Umbilical cord (tissue), 2 donors: ENCODE measurements at places on chromosomes 2 and 18.

DNA sequence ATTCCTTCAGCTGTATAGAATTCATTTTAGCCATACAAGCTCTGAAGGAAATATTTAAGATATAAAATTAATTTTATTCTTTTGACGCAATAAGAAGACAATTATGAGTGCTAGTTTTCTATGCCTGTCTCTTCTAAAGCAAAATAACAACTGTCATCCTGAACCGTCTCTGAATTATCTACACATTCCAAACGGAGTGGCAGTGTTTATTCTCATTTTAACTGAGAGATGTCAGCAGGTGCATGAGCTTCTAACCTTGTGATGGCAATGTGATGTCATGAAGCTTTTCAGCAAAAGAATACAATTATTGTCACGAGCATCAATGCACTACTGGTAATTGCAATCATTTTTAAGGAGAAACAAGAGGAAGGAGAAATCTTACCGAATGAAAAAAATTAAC lies 274.8 kb downstream of the SPAG16 start:
- DNase-seq = no peak

DNA sequence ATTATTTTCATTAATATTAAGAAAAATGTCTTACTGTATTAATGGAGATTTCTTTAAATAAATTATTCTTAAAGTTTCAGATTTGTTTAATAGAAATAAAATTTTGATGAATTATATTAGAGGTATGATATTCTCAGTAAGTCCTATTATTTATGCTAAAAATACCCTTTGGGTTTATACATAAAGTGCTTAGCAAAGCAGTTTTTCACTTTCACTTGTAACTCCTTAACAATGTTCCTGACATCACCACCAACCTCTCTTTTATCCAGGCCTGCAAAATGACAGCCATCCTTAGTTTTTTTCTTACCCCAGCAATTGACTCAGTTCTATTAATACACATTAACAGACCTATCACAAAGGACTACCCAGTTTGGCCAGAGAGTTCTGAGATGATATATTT lies 170.4 kb downstream of the CD226 start:
- no peak for DNase-seq

- no peak for DNase-seq
Observed at GRCh38 chr2:53786352-53786704, 425 bp downstream of the ASB3 start.

DNA sequence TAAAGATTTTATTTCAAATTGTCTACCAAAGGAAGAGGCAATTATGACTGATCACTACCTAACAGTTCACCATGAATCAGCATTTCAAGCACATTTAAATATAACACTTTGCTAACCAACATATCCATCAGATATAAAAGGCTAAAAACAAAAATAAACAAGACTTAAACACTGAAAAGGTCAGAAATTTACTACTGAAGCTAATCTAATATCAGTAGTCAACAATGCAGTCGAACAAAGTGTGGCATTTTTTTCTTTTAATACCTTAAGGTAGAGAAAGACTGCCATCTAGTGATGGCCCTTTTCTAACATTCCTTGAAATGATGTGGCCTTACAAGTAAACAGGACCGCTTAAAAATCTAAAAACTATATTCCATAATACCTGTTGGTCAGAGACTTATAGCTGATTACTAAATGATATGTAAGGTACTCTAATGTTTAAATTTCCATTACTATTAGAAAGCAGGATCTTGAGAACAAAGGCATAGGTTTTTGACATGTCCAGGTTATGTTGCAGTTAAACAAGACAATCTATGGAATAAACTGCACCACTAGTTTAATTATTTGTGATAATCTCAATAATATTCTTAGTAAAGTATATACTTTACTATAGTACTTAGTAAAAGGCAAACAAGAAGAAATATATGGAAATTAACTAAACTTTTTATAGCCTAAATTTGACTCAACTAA lies 80.0 kb downstream of the EXOC6B start:
- DNase-seq = peak; percentile 67

- no peak for DNase-seq
Observed at GRCh38 chr2:56587456-56587855, 403.7 kb downstream of the CCDC85A start.

- DNase-seq = no peak
Observed at GRCh38 chr2:23836505-23836904, 90.4 kb downstream of the ATAD2B start.

- DNase-seq = no peak
Observed at GRCh38 chr2:239401881-239402233, 1.0 kb upstream of the HDAC4 start.

DNA sequence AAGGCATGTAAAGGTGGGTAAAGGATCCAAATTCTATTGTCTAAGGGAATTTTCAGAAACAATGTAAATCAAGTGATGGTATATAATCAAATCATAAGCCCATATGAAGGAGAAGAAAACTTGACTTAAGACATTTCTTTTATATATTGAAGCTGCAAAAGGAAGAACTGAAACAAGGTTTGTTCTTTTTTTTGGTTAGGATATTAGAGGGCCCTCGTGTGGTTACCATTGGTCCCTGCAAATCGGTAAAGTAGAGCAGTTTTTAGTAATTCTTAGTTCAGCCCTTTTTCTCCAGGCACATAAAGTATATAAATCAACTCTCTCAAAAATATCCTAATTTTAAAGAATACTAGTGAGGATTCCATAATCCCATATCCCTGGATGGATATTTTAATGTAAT lies 105.6 kb upstream of the STK17B start:
- no peak for DNase-seq

- DNase-seq = no peak
Observed at GRCh38 chr2:60560734-60561644, 7.5 kb upstream of the BCL11A start.

DNA sequence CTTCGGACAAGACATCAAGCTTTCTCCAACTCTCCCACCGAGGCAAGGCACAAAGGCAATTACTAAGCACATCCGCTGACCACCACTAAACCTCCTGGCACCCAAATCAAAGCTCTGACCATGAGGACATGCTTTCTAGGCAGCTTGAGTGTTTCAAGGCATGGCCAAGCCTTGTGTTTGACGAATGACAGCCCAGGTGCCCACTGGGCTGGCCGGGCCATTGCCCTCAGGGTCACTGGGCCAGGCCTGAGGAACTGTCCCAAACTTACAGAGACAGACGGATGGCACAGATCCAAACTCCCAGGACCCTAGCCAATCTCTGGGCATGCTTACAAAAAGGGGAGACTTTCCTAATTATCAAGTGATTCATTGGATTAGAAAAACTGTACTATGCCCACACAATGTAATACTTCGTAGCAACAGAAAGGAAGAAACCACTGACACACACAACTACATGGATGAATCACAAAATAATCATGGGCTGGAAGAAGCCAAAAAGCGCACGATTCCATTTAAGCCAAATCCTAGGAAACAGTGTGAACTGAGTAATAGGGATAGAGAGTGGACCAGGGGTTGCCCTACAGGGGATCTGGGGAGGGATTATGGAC lies 20.2 kb downstream of the CRACDL start:
- no peak for DNase-seq

- peak; percentile 76 for DNase-seq
Observed at GRCh38 chr2:5777131-5777535, 84.9 kb downstream of the SOX11 start.

GRCh38 chr2:203122317-203122986 lies 107.8 kb downstream of the NBEAL1 start:
- peak; percentile 40 for DNase-seq

DNA sequence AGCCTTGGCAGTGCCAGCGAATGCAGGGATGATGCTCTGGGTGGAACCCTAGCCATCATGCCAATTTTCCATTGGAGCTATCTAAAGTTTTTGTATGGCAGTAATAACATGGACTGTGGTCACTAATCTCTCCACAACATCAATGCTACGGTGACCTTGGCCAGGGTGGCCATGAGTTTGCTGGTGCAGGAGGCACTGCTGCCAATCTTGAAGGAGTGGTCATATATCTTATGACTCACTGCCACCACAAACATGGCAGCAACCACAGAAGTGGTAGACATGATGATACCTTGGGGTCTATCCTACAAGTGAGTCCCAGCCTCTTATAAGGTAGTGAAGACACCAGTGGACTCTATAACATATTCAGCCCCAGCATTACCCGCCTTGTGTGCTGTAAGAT lies 104.6 kb downstream of the EVA1A start:
- no peak for DNase-seq

GRCh38 chr2:10339647-10340592 lies 37.2 kb downstream of the HPCAL1 start:
- peak; percentile 31 for DNase-seq
